Posterior cingulate gyrus (tissue), 11 donors: ENCODE measurements at places on chromosomes 7 and 10.
A peak's percentile ranks its signal among the peaks of the same experiment; 100 is the strongest.

GRCh38 chr10:86653987-86654386 lies 360 bp upstream of the OPN4 start:
- DNase-seq: no peak

GRCh38 chr10:114685456-114685855 lies 27.4 kb upstream of the ABLIM1 start:
- no peak for DNase-seq

DNA sequence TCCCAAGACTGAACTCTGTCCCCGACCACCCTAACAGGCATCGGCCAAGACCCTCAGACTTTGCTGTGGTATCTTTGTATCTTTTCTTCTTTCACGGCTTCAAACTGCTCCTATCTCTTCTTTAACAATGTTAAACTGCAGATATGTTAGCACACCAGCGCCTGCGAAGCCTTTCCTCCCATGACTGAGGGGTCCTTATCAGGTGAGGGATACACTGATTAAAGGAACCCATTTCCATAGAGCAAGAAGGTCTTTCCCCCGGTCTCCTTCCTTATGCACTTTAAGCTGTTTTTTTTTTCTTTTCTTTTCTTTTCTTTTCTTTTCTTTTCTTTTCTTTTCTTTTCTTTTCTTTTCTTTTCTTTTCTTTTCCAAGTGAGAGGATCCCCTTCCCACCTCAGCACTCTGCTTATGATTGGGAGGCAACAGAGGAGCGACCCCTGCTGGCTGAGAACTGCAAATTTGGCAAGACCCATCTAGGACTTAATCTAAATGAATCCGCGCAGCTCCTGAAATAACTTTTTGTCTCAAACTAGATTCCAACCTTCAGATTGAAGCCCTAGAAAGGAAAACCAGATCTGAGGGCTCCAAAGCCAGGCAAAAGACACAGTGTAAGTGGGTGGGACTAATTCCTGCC lies 109.9 kb downstream of the ITGB8 start:
- peak; percentile 78 for DNase-seq

GRCh38 chr7:147022056-147022455 lies 905.5 kb downstream of the CNTNAP2 start:
- no peak for DNase-seq

GRCh38 chr10:48982584-48982983 lies 42.9 kb upstream of the LRRC18 start:
- DNase-seq: no peak

GRCh38 chr10:123571978-123572377 lies 94.2 kb upstream of the GPR26 start:
- DNase-seq: no peak

DNA sequence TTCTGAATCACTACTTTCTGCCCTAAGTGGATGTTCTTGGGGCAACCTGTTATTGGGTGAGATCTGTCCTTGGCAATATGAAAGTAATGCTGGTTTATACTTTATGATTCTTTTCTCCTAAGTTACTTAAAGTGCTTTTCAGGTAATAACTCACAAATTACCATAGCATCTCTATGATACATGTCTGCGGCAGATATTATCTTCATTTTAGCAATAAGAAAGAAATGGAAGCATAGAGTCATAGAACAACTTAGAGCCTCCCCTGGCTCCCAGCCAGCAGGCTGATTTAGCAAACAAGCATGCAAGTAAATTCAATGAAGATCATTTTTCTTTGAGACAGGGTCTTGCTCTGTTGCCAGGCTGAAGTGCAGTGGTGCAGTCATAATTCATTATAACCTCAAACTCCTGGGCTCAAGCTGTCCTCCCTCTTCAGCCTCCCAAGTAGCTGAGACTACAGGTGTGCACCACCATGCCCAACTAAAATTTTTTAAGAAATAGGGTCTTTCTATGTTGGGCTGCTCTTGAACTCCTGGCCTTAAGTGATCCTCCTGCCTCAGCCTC lies 38.1 kb upstream of the GRM8 start:
- DNase-seq: no peak

GRCh38 chr10:16020836-16021235 lies 160.5 kb upstream of the MINDY3 start:
- DNase-seq: no peak

GRCh38 chr10:36516281-36516680 lies 609.1 kb upstream of the ANKRD30A start:
- no peak for DNase-seq

GRCh38 chr10:26527018-26527417 lies 88.9 kb downstream of the APBB1IP start:
- no peak for DNase-seq

GRCh38 chr7:128910569-128910945 lies at the start of gene KCP:
KCP (minus strand) TSS chr7:128910709; CDS start chr7:128910676, 33 bp downstream.
- no peak for DNase-seq

- no peak for DNase-seq
Observed at GRCh38 chr7:142153400-142153799, 41.9 kb downstream of the MGAM2 start.

- no peak for DNase-seq
Observed at GRCh38 chr10:44030132-44030531, 354.8 kb downstream of the CXCL12 start.

DNA sequence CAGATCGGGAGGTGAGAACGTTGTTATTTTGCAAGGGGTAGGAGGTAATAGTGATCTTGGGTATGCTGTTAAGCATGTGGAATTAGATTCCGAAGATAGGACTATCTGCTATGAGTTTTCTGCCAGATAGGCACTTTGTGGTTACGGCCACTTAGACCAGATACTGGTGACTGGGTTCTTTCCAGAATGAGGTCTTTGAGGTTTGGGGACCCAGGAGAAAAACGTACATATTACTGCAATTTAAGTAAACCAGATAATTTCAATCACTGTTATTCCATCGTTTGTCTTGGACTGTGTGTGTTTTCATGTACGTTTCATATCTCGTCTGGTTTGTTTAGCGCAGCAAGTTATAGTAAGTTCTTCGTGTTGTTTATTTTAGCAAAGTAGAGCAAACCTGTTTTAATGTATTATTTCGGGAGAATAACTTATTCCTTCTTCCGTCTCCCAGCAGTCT lies 312 bp downstream of the ARL4A start:
- DNase-seq: no peak

GRCh38 chr7:143458681-143459080 lies 15.4 kb downstream of the TAS2R60 start:
- no peak for DNase-seq

- DNase-seq: no peak
Observed at GRCh38 chr10:96377816-96378294, 19.1 kb upstream of the OPALIN start.

DNA sequence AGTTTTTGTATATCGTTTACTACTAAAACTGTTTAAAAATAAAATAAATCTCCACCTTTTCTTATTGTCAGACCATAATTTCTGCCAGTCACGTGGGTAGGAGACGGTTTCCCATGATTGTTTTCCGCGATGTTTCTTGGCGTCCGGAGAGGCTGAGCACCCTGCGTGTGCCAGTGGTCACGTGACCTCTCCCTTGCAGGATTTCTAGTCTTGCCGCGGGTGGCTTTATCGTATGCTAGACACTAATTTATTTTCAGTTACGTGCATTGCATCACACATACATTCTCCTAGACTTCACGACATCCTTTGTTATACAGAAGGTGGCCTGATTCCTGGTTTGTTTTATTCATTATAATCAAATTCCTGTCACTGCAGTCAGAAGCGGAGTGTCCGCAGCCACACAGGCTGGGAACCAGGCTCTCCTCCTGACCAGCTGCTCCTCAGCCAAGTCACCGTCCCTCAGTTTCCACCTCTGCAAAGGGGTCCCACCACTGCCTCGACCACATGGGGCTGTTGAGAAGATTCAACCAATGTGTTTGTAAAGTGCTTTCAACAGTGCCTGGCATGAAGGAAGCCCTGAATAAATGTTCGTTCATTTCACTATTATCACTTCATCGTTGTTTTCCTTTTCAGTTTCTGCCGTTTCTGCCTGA lies 203.2 kb upstream of the PPP2R2D start:
- DNase-seq: no peak

DNA sequence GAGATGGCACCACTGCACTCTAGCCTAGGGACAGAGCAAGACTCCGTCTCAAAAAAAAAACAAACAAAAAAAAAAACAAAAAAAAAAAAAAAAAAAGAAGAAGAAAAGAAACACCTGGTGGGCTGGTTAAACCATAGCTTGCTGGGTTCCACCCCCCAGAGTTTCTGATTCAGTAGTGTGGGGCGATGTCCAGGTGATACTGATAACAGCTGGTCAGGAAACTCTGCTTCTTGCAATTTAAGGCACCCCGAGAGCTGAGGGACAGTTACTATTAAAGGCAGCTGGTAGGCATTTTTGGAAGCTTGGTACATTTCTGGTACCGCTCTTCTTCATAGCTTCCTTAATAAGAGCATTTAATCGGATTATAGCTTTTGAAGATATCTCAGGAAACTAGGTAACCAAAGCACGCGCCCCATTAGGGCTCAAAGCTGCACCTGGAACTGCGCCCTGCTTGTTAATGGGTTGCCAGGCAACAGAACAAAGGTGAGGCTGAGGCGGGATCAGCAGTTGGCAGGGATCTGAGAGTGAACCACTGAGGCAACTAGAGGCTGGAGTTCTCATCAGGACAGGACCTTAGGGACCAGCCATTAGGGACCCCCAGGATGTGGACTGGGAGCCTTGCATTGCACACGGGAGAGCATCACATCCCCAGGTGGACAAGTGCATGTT lies 6.5 kb upstream of the SDK1 start:
- DNase-seq: no peak

- no peak for DNase-seq
Observed at GRCh38 chr10:71998840-71999194, 34.6 kb downstream of the CHST3 start.

GRCh38 chr7:155001756-155002410 lies 1.0 kb downstream of the PAXIP1 start:
- DNase-seq: peak; percentile 70

DNA sequence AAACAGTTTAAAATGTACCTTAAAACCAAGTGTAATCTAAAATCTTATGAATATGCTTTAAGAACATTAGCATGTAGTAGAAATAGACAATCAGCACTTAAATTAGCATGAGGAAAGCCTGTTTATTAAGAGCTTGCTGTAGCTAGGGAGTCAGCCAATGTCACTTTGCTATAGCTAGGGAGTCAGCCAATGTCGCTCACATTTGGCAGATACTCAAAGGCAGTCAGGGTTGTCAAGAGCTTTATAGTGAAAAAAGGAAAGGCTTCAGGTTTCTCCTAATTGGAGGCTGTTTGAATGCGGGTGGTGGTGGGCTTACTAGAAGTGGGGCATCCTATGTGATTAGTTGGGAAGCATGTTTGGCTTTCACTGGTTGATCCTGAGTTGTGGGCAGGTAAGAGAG lies 226.2 kb upstream of the DGKB start:
- DNase-seq: no peak

DNA sequence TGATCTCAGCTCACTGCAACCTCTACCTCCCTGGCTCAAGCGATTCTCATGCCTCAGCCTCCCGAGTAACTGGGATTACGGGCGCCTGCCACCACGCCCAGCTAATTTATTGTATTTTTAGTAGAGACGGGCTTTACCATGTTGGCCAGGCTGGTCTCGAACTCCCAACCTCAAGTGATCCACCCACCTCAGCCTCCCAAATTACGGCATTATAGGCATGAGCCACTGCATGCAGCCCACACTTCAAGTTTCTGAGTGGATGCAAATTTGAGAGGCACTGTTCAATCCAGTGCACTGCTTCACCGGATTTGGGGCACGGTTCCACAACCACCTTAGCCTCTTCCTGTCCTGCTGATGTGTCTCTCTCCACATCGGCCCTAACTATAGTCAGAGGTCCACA lies 16.5 kb downstream of the CNPY1 start:
- DNase-seq: no peak

GRCh38 chr7:2109936-2110609 lies 122.7 kb downstream of the MAD1L1 start:
- DNase-seq: no peak

DNA sequence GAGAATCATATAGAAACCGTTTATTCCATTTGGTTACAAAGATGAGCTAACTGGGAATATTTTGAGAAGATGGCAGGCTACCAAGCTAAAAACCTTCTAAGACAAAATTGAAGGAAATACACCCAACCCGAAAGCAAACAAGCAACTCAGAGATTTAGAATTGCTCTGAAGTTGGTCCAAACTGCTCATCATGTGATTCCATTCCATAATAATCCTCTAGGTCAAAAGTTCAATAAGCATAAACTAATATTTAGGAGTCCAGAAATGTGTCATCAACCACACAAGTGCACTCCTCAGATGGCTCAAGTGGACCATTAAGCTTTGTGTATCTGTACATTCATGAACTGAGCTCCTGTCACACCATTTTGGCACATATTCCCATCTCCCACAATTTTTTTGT lies 28.7 kb downstream of the DGKI start:
- DNase-seq: no peak

GRCh38 chr10:79602953-79603352 lies 7.8 kb upstream of the SFTPA1 start:
- no peak for DNase-seq

GRCh38 chr10:14250496-14251076 lies 80.1 kb downstream of the FRMD4A start:
- DNase-seq: no peak

- no peak for DNase-seq
Observed at GRCh38 chr7:136530831-136531230, 337.6 kb upstream of the CHRM2 start.

- DNase-seq: no peak
Observed at GRCh38 chr7:129865925-129866201, 86.9 kb downstream of the UBE2H start.

GRCh38 chr7:50798126-50798525 lies 15.4 kb upstream of the GRB10 start:
- no peak for DNase-seq

- DNase-seq: no peak
Observed at GRCh38 chr10:26696786-26697162, 727 bp upstream of the PDSS1 start.

- no peak for DNase-seq
Observed at GRCh38 chr10:10385831-10386230, 631.8 kb upstream of the CELF2 start.

- DNase-seq: no peak
Observed at GRCh38 chr10:109689785-109690184, 233.5 kb downstream of the XPNPEP1 start.

GRCh38 chr10:69862882-69863530 lies 61.3 kb downstream of the COL13A1 start:
- DNase-seq: no peak

- no peak for DNase-seq
Observed at GRCh38 chr7:101983147-101983811, 165.9 kb downstream of the CUX1 start.

DNA sequence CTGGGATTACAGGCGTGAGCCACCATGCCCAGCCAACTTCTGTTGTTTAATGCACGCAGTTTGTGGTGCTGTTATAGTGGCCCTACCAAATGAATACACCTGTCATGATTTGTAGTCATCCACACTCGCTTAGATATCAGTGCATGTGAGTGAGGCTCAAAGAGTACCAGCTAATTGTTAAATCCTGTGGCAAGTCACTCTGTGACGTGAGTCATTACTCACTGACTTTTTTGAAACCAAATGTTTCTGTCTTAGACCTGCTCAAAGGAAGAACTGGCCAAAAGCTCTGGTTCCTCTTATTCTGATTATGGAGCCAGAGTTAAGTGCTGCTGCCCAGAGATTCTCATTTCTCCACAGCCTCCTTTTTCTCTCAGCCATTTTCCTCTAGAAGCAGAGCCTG lies 109.4 kb downstream of the PRKAG2 start:
- no peak for DNase-seq

- DNase-seq: peak; percentile 91
Observed at GRCh38 chr7:122886357-122887081, at the start of gene CADPS2. CADPS2 (minus strand) TSS chr7:122886460; CDS start chr7:122886337, 123 bp downstream.
